NCI-H1092 (cell line): ENCODE measurements at places on chromosomes 13 and 19.
A peak's percentile ranks its signal among the peaks of the same experiment; 100 is the strongest.

DNA sequence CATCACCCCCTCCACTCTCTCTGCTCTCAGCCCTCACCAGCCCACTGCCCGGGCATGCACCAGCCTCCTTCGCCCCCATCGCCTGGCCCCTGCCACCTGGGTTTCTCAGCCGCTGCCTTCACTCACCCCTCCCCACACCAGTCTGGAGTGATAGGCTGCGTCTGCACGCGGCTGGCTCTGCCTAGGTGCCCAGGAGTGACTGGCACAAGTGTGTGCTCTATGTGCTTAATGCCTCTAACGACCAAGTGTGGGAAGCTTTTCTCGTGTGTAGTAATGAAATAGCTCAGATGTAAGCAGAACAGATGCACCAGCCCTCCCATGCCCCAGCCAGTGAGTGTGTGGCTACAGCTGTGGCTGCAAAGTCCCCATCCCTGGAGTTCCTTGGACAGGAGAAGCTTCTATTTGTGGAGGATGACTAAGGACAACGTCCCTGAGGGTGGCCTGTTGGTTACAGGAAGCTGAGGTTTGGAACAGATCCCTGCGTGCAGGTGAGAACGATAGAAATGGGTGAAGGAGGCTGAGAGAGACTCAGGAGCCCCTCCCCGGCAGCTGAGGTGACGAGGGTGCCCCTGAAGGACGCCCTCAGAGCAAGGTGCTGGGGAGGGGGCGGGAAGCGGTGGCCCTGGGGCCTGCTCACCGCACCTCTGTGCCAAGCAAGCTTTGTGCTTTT, 35.6 kb downstream of the ATP11A start:
- peak; percentile 63 for DNase-seq

DNA sequence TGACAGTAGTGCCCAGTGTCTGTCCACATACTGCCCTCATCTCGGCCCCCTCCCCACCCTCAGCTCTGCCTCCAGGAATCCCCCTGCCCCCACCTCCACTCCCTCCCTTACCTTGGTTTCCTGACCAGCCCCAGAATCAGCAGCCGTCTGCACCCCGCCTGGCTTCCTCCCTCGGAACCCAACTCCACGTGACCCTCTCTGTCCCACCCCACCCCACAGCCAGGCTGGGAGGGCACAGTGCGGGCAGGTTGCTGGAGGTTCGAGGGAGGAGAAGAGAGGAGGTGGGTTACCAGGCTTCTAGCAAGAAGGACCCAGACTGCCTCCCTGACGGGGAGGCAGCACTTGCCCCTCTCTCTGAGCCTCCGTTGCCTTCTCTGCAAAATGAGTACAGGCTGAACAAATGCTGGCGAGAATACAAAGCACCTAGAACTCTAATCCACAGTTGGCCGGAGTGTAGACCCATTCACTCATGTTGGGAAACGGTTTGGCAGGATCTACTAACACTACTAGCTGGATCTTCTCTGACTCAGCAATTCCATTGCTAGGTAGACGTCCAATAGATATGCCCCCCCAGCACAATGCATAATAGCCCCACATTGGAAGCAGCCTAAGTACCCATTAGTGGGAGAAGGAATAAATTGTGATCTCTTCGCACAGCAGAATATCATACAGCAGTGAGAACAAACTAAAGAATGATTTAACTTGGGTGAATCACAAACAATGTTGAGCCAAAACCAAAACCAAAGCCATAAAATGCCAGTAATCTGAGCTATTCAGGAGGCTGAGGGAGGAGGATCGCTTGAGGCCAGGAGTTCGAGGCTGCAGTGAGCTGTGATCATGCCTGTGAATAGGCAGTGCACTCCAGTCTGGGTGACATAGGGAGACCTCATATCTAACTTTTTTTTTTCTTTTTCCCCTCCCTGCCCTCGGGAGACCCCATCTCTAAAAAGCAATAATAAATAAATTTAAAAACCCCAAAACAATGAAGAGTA, at the start of gene RASAL3:
TSS of gene RASAL3 (minus strand) at position 151 of the 992 bp plus-strand sequence. CDS start 186 bp downstream, outside the sequence.
- no peak for DNase-seq

DNA sequence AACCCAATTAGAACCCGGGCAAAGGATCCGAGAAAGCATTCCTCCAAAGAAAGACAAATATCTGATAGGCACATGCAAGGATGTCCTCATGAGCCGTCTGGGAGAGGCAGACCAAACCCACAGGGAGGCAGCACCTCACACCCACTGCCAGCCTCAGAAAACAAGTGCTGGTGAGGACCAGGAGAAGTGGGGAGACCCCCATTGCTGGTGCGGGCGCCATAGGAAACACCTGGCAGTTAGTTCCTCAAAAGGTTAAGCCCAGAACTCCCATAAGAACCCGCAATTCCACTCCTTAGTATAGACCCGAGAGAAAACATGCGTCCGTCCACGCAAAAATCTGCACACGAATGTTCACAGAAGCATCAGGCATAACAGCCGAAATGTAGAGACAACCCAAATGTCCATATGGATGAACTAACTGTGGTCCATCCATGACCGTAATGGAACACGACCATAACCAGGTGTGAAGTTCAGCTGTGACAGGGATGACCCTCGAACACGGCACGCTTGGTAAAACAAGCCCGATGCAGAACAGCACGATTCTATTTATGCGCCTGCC, 7.9 kb downstream of the ZNF787 start:
- no peak for DNase-seq

DNA sequence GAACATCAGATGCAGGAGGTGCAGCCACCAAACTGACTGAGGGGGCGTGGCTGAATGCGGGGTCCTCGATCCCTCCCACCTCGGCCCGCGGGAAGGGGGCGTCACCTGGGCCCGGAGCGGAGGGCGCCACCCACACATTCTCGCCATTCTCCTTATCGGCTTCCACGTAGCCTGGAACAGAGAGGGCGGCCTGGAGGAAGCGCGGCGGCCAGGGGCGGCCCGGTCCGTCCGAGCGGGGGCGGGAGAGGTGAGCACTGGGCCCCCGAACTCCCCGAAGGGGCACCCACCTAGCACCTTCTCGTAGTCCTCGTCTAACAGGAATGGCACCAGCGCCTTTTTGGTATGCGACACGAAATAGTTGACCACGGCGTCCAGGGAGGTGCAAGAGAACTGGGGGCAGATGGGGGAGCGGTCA, 11.8 kb downstream of the STAP2 start:
- DNase-seq = no peak

GRCh38 chr13:36131222-36131930, at the start of gene DCLK1:
Gene DCLK1, minus strand, starts transcription at chr13:36131382.
- peak; percentile 50 for DNase-seq

DNA sequence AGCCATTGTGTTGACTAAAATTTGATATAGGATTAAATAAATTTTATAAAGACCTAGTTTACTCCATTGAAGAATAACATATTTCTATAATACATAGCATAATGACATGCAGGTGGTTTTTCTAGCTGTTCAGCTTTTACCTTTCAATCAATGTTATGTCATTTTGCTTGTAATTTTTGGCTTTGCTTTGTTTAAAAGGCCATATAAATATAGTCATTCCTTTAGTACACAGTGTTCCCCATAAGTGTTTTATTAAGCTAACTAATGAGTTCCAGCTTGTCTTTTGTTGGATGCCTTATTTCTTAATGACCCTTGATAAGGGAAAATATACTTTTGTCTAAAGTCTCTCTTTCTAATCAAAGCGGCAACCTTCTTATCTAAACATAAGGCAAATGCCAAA, 906.3 kb upstream of the GPC6 start:
- no peak for DNase-seq

GRCh38 chr19:18489627-18490184, 32.2 kb downstream of the ELL start:
- no peak for DNase-seq

- DNase-seq = no peak
Observed at GRCh38 chr13:39023761-39024160, 14.1 kb downstream of the PROSER1 start.

GRCh38 chr13:99406799-99407201, 94.5 kb upstream of the TM9SF2 start:
- no peak for DNase-seq

- DNase-seq = no peak
Observed at GRCh38 chr19:42497492-42498168, 30.7 kb downstream of the CEACAM1 start.

DNA sequence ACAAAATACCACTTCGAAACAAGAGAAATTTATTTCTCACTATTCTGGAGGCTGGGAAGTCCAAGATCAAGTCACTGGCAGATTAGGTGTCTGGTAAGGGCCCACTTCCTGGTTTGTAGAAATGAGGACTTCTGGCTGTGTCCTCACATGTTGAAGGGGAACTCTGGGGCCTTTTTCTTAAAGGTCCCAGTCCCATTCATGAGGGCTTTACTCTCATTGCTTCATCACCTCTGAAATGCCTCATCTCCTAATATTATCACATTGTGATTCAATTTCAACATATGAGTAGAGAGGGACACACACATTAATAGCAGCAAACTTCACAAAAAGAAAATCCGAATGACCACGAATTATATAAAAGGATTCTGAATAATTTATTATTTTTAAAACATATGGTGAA, 21.6 kb upstream of the SIGLEC14 start:
- DNase-seq = no peak

- DNase-seq = peak; percentile 43
Observed at GRCh38 chr13:60431108-60431700, 34.2 kb downstream of the TDRD3 start.

- peak; percentile 18 for DNase-seq
Observed at GRCh38 chr19:35090506-35091214, 25.0 kb upstream of the FXYD3 start.

GRCh38 chr13:21638319-21639282, 32.3 kb upstream of the FGF9 start:
- DNase-seq = peak; percentile 9

DNA sequence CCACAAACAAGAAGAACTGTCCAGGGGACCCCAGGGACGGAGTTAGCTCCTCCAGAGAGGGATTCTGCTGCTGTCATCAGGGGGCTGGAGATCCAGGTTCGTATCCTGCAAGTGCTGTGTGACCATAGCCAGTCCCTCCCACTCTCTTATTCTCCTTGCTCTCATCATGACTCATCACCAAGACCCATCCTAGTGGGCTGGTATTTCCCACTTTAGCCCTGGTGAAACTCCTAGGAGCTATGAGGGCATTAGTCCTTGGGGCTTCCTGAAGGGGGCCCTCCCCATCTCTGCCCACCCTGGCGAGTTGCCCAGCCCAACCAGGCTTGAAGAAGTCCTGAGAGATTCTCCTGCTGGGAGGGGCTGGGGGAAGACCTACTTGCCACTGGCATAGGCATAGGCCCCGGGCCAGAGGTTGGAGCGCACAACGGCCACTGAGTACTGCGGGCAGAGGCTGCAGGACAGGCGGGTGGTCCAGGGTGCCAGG, 7.5 kb upstream of the DMWD start:
- DNase-seq = no peak

GRCh38 chr19:8609279-8610040, 1.1 kb downstream of the ADAMTS10 start:
- no peak for DNase-seq

DNA sequence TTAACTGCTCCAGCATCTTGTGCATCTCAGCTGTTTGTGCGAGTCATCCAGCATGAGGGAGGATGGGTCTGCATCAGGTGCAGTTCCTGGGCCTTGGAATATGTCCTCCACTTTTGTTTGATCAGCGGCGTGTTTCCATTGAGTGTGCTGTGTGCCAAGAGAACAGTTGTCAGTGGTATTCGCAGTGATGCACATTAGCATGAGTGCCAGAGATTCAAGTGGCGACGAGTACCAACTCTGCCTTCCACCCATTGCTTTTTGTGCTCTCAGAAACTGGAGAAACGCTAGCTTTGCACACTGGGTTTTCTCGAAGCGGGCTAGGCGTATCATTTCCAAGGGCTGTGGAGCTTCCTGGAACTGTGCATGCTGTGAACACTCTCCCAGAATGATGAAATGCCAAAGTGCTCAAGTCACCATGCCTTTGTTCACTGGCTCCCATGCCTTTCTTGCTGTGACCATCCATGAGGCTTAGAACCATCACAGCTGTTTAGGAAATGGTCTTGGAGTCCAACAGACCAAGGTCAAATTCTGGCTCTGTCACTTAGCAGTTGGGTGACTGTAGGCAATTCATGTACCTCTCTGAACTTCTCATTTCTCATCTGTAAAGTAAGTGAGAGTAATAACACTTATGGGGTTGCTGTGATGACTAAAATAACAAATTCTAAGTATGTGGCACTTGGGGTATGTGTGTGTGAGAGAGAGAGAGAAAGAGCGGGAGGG, 18.4 kb downstream of the LRCH1 start:
- peak; percentile 72 for DNase-seq

GRCh38 chr13:77521194-77521593, 14.3 kb upstream of the SCEL start:
- DNase-seq = no peak

- DNase-seq = no peak
Observed at GRCh38 chr13:46951516-46951915, 54.7 kb upstream of the HTR2A start.

GRCh38 chr19:10118960-10119359, 739 bp downstream of the EIF3G start:
- DNase-seq = no peak

GRCh38 chr13:33471204-33471603, 185.6 kb upstream of the STARD13 start:
- no peak for DNase-seq

DNA sequence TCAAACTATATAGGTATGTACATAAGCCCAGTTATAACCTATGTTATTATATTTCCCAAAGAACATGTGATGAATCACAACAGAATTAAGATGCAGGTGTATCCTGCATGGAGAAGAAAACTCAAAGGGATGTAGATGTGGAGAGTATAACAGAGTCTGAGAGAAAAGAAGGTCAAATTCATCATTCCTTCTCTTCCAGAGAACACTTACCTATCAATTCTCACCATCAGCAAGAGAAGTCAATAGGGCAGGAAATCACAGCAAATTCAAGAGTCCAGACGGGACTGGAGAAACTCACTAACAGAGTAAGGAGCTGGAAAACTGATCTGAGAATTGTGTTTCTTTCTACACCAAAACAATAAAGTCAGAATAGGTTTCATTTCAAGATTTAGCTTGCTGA, 28.4 kb downstream of the DIAPH3 start:
- DNase-seq = no peak
